ENCODE measurements at places on chromosomes 3 and 15. TPM values are rescaled to one million over a fixed set of nuclear protein-coding genes. Genes with fewer than 3 reads are reported as not detected.

The SERP1 gene
- 100 TPM for total RNA-seq

The TRIM42 gene
- total RNA-seq: not detected

The MFAP1 gene
- total RNA-seq: 20.3 TPM

The SLCO2A1 gene
- total RNA-seq: 89.1 TPM

The CFAP20DC gene
- total RNA-seq: 0.18 TPM

The GOLGA6L7 gene
- total RNA-seq: not detected

DNA sequence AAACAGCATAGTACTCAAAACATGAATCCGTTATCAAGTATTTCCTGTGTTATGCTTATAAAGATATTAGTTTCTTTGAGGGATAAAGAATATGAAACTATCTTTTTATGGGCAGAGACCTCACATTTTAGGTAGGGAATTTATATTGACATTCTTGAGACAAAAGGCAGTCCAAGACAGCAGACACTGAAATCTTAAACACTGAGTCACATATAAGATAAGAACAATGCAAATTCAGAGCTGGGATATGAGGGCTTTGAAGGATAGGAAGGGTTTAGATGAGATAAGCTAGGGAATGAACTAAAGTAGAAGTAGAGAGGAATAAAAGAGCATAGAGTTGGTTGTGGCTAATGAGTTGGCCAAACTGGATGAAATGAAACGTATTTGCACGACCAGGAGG lies 58.4 kb downstream of the ASTE1 start:
- no peak for DNase-seq

- no peak for DNase-seq
Observed at GRCh38 chr3:157063926-157064325, 96.0 kb downstream of the CCNL1 start.

- no peak for DNase-seq
Observed at GRCh38 chr3:7618606-7619005, 757.7 kb downstream of the GRM7 start.

- DNase-seq: peak; percentile 73
Observed at GRCh38 chr15:70111203-70112073, 13.7 kb upstream of the TLE3 start.

GRCh38 chr15:95761501-95762165 lies 568.9 kb upstream of the NR2F2 start:
- no peak for DNase-seq

DNA sequence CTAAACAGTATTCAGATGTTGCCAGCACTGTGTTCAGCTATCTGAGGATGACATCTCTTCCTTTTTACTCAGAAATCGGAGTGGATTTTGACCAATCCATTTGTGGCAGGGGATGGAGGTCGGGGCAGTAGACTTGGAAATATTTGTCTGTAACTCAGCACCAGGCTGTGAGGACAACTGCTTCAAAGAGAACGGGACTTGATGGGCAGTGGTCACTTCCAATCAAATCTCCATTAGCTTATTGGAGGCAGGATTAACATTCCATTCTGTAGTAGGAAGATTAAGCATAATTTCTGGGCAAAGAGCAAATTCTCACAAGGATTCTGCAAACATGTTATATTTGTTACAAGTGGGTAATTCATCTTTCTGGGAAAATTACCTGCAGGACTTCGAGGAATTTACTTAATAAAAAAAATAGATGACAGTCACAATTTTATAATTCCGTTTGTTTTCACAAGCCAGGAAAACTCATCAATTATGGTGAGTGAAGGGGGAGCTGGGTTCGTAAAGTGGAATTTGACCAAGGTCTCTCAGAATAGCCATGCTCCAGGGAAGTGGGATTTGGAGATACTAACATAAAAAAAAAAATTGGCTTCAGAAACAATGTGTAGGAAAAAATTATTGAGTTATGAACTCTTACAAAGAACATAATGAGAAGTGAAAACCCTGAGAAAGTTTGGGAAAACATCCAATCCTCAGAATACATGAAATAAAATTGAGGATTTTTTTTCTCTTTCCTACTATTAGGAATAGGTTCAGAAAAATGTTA lies 18.1 kb downstream of the CRABP1 start:
- no peak for DNase-seq

DNA sequence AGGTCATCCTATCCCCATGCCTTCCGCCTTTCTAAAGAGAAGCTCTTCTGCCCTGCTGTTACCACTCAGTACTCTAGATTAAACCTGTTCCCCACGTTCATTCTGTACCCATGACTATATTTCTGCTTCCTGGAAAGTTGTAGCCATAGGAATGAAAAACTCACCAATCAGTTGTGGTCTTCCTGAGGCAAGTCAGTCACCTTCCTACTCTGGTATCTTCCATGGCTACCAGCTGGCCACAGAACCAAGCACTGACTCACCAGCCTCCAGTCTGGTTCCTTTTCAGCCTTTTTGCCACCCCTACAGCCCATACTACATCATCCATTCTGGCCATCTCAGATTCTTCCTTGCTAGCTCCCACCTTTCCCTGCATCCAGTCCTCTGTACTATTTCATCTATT lies 46.4 kb downstream of the TMEM44 start:
- no peak for DNase-seq

GRCh38 chr3:51445544-51446280 lies 54.1 kb downstream of the DCAF1 start:
- DNase-seq: no peak

DNA sequence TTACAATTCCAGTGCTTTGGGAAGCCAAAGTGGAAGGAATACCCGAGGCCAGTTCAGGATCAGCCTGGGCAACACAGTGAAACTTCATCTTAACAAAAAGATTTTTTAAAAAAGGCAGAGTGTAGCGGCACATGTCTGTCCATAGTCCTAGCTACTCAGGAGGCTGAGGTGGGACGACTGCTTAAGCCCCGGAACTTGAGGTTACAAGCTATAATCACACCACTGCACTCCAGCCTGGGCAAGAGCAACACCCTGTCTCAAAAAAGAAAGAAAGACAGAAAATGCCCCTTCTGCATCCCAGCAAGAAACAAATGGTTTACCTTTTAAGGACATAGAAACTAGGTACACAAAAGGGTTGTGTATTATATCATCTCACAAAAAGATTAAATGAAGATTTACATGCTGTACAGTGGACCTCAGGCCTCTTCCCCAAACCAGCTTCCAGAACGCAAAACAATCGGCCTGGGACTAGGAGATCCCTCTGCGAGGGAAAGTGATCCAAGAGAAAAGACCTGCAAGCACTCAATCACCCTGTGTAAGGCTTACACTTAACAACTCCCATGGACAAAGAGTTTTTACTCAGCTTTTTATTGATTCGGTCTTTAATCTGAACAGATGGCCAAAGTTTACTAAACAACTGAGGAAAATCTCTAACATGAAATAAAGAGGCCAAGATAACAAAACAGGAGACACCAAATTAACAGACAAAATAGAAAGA lies 21.2 kb downstream of the TFDP2 start:
- DNase-seq: no peak

GRCh38 chr3:56916716-56917360 lies 115.1 kb upstream of the ARHGEF3 start:
- DNase-seq: no peak

Data from ureter (tissue), 1 donor.